Suppressor macrophage treated with lipopolysaccharide for 4 hours (primary cell): ENCODE measurements at places on chromosomes 12 and 14.

- no peak for DNase-seq
These were observed 73.4 kb upstream of the DDHD1 start for GRCh38 chr14:53226553-53226952.

- DNase-seq, result no peak
These were observed 118.0 kb upstream of the IFNG-AS1 start for GRCh38 chr12:67871231-67871630.

DNA sequence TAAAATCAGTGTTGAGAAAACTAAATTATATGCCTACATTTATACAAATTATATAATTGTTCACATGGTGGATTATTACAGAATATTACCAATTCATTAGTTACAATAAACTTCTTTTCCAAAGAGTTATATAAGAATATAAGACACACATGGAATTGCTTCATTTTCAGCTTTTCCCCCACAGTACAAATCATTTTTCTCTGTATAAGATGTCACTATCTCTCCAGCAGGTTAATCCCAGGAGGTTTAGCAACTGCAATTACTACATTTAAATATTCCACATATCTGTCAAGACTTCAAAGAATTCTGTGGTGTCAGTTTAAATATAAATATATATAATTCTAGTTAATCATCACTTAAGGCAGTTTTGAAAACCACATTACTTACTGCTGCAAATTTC is 59.6 kb upstream of the G2E3 start:
- no peak for DNase-seq

DNA sequence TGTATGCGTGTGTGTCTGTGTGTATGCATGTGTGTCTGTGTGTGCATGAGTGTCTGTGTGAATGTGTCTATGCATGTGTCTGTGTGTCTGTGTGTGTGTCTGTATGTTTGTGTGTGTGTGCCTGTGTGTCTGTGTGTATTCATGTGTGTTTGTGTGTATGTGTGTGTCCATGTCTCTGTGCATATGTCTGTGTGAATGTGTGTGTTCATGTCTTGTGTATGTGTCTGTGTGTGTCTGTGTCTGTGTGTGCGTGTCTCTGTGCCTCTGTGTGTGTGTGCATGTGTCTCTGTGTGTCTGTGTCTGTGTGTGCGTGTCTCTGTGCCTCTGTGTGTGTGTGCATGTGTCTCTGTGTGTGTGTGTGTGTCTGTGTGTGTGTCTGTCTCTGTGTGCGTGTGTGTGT is 82.4 kb downstream of the NINJ2 start:
- DNase-seq, result no peak

GRCh38 chr14:81235096-81235495 is 14.3 kb upstream of the GTF2A1 start:
- DNase-seq, result peak; percentile 59

DNA sequence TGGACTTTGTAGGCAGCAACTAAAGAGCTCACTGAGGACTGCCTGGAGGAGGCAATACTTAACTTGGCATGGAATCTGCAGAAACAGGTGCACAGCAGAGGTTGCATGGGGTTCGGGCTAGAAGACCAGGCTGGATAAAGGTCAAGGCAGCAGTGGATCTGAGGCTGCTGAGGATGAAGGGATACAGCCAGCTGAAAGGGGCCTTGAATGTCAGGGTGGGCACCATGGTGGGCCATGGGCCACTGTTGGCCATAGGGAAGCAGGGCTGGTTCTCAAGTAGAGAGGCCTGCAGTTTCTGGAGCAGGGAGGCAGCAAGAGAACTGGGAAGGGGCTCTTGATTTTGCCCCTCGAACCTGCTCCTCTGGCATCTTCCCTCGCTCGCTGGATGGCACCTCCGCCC is 55.5 kb downstream of the C14orf132 start:
- no peak for DNase-seq

GRCh38 chr14:35163384-35163783 is 41.0 kb downstream of the PRORP start:
- DNase-seq, result no peak

DNA sequence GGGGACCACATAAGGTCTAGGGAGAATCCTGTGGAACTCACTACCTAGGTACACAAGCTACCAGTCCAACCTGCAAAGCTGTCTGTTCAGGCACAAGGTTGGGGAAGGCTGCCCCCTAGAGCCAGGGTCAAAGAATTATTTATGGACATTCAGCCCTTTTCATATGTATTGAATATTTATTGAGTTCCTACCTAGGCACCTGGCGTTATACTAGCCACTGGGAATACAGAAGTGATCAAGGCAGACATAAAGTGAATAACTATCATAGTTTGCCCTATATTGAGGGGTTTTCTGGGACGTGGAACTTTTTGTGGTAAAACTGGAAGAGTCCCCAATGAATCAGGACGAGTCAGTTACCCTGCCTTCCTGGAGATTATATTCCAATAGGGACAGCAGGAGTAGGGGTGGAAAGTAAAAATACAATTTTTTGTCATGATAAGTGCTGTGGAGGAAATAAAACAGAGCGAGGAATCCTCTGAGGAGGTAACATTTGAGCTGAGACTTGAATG is 5.8 kb upstream of the SLC48A1 start:
- DNase-seq, result peak; percentile 59

- peak; percentile 82 for DNase-seq
These were observed 27.7 kb downstream of the CLMN start for GRCh38 chr14:95291859-95292542.

DNA sequence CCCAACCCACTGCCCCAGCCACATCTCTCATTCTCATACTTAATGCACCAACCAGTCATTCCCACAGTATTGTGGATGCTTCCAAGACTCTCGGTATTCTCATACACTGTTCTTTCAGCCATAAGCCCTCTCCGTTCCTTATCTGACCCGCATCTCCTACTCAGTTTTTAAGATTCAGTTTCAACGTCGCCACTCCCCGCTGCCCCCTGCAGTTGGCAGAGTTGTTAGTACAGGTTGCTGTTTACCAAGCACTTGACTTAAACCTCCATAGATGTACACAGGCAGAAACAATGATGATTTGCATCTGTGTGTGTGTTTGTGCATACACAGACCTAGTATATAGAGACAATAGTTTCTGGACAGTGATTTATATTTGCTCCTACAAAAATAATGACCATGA is 40.2 kb downstream of the PAH start:
- no peak for DNase-seq

GRCh38 chr14:99924379-99924778 is 131.2 kb downstream of the EML1 start:
- no peak for DNase-seq

- no peak for DNase-seq
These were observed 16.2 kb downstream of the TEDC1 start for GRCh38 chr14:105507247-105507646.

DNA sequence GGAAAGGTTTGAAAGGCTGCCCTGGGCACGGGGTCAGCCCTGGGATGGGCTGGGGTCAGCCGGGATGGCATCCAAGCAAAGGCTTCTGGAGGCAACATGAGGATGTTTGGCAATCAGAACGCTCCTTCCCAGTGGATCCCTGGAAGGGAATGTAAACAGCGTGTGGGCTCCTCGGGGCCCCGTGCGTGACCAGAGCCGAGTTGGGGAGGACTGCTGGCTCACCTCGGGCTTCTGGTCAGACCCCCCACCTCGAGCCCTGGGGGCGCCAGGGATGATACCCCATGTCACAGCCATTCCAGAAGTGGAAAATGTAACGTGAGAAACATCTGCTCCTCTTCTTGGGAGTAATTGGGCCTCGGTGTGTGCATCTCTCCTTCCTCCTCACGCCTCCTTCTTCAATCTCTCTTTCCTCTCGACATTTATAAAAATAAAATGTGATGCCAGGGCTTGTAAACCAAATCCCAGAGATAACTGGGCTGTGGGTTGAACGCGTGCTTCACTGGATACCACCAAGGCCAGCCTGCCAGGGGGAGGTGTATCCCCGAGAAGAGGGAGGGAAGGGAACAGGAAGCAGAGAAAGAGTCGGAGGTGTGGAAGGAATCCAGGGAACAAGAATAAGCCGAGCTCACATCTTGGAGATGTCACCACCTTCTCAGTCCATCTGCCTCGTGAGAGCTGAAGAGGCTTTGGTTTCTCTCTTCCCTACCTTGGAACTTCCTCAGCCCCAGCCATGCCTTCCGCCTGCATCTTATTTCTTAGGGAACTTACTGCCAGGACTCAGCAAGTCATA is 144.8 kb downstream of the NUAK1 start:
- DNase-seq, result no peak

- no peak for DNase-seq
These were observed 11.5 kb downstream of the RAB5B start for GRCh38 chr12:55985341-55985740.

DNA sequence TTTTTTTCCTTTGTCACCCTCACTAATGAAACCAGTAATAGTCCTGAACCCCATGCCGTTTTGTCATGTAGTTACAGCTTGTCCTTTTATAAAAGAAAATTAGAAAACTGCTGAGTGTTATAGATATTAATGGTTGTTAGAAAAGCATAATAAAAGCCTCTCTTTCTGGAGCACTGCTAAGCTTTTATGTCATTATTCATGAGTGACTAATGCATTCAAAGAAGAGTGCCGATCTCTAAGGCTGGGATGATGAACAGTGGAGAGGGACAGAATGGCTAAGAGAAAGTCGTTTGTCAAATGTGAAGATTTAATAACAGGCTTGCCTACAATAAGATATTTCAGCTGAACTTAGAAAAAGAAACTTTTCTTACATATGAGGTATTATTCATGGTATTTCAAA is 121.6 kb downstream of the MGAT4C start:
- DNase-seq, result no peak

GRCh38 chr12:5022465-5023061 is 21.1 kb upstream of the KCNA5 start:
- DNase-seq, result peak; percentile 57

DNA sequence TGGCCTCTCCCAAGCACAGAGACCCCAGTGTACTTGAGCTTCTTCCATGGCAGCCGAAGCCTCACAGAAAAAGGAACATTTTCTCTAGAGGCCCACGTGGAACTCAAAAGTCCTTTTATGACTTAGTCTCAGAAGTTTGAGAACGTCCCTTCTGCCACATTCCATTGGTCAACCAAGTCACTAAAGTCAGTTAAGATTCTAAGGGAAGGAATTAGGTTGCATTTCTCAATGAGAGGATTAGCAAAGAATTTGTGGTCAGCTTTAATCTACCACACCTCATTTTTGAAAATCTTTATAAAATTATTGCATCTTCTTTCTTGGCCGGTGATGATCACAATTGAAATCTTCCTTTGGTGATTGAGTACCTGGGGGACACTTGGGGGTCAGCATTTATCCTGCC is 279.9 kb upstream of the TBX3 start:
- no peak for DNase-seq

GRCh38 chr12:59828521-59828920 is 232.7 kb downstream of the SLC16A7 start:
- no peak for DNase-seq

DNA sequence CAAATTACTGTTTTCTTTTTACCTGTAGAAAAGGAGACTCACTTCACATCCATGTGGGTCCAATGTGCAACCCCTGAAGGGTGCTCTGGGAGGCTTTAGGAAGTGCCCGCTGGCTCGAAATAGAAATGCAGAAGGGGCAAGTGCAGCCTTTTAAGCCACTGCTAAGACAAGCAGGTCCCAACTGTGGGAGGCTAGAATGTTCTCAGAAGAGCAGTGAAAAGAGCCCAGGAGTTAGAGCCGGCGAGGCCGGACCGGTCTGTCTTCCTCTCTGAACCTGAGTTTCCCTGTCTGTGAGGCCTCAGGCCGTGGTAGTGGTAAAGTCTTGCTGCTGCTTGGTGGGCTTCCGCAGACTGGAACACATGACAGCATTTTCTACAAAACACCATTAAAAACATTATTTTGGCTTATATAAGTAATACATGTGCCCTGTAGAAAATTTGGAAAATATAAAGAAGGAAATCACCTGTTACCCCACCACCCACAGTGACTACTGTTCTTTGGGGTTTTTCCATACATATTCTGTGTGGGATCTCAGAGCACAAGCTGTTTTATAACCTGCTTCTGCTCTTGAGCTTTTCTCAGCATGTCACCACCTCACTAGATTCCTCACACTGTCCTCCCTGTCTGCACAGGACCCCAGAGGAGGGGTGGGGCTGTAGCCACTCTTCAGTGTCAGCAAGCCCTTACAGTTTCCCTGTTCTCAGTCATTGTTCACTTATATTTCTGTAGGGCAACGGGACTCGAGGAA is 6.0 kb downstream of the CKB start:
- DNase-seq, result no peak

GRCh38 chr12:75665216-75665615 is 153.8 kb upstream of the KRR1 start:
- DNase-seq, result no peak

- no peak for DNase-seq
These were observed 112.6 kb downstream of the BRMS1L start for GRCh38 chr14:35938770-35939169.

DNA sequence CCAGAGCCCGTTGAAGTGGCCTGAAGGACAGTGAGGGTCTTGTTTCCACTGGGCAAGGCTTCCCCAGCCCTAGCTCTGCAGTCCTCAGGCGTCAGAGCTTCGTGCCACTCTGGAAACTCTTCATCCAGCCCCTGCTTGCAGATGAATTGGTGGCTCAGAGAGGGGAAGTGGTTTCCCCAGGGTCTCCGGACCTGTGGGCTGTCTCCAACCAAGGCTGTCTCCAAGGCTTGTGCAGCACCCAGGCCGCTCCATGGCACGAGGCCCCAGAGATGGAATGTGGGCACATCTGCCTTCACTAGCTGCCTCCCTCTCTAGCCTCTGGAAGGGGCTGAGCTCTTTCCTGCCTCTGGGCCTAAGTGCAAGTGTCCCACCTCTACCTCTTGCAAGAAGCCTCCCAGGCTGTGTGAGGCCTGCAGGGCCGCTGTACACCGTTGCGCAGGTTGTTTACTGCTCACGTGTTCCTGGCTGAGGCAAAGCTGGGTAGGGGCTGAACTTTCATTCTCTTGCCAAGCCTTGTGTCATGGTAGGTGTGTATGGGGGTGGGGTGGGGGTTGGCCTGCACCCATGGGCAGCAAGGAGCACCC is 11.1 kb downstream of the RIN3 start:
- DNase-seq, result no peak

- DNase-seq, result no peak
These were observed 60.5 kb downstream of the BTG1 start for GRCh38 chr12:92085040-92085735.

- DNase-seq, result no peak
These were observed 12.4 kb downstream of the SLCO1B3 start for GRCh38 chr12:20822925-20823324.

- no peak for DNase-seq
These were observed 1.2 kb downstream of the ATF7 start for GRCh38 chr12:53624956-53625355.

- DNase-seq, result no peak
These were observed 20.4 kb downstream of the ABHD12B start for GRCh38 chr14:50892255-50892654.

GRCh38 chr14:53032161-53032803 is 81.4 kb upstream of the FERMT2 start:
- no peak for DNase-seq

DNA sequence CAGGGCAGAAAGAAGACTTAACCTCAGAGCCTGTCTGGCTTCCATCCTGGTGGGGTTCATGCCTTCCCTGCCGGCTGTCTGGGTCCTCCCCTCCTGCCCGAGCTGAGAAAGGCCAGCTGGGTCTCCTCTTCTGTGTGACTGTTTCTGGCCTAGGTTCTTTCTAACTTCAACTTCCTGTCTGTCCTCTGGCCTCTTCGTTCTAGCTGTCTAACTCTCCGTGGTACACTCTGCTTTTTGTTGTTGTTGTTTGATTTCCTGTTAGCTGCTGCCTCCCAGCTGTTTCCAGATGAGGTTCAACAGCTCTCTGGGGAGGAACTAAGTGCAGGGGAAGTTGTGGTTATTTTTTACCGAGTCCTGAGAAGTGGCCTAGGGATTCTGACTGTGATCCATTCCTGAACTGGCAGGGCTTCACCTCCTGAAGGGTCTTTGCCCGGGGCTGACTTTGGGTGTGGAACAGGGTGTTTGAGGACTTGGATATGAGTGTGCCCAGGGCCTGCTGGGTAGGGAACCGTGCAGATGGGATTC is 3.2 kb downstream of the MLXIP start:
- DNase-seq, result peak; percentile 78

- DNase-seq, result no peak
These were observed 85.5 kb upstream of the NUDT4 start for GRCh38 chr12:93292213-93292612.
